ENCODE measurements at places on chromosomes 6 and 20.

DNA sequence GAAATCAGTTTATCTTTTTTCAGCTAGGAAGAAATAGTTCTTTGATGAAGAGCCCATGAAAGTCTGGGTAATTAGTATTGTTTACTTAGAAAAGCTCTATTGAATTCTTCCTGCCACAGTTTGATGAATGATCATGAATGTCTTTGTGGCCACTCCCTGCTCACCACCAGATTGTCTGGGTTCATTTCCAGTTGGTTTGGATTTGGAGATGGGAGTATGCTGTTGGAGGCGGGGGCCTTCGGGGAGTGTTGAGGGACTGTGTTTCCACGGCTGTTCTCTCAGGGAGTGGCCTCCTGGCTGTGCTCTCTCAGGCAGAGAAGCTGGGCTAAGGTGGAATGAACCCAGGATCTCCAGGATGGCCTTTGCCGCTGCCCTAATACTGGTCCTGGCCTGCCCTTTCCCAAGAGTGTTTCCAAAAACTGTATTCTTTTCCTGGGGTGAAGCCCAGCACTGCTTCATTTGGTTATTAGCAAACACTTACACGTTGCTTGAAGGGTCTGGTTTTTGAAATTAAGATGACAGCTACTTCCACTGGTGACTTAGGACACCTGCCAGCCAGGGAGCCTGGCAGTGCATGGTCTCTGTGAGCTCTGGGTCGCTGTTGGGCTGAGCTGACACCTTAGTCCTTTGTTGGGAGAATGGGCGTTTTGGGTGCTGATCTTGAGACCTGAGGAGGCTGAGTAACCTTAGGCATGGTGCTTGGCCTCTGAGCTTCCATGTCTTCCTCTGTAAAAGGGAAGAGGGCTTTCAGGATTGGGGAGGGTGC is 23.2 kb downstream of the PRPF6 start:
- DNase-seq: no peak

DNA sequence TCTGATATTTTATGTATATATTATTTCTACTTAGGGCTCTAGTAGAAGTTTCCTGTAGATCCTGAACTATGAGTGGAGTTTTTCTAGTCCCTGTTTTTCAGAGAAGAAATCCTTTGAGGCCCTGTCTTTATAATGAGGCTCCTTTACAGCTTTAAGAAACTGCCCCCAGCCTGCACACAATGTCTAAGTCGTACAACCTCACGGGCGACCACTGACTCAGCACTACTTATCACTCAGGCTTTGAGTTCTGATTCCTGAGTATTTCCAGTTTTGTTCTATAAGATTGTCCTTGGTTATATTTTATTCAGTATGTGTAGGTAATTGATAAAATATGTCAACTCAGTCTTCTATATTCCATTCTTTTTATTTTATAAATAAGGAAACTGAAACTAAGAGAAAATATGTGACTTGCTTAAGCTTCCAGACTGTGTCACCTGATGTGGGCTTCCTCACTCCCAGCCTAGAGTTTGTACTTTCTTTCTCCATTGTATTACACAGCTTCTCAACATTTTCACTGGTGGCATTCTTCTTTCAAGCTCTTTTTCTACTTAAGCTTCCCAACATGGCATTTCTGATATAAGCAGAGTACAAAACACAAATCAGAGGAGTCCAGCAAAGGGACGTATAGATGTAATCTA is 167.0 kb downstream of the TBX18 start:
- no peak for DNase-seq

DNA sequence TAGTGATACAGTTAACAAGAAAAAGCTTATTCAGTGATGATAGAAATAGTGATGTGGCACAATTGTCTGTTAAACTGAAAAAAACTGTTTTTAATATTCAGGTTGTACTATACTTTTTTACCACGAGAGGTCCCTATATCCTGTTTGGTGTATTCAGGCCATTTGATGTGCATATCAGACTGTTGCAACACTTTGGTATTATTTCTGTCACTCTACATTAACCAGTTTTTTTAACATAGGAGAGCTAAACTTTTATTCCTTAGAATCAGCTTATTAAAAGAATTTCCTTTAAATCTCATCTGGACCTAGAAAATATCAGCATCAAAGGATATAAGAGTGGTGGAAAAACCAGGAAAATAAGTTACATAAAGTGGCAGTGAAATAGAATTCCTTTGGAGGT is 36.8 kb downstream of the TSPYL4 start:
- no peak for DNase-seq

DNA sequence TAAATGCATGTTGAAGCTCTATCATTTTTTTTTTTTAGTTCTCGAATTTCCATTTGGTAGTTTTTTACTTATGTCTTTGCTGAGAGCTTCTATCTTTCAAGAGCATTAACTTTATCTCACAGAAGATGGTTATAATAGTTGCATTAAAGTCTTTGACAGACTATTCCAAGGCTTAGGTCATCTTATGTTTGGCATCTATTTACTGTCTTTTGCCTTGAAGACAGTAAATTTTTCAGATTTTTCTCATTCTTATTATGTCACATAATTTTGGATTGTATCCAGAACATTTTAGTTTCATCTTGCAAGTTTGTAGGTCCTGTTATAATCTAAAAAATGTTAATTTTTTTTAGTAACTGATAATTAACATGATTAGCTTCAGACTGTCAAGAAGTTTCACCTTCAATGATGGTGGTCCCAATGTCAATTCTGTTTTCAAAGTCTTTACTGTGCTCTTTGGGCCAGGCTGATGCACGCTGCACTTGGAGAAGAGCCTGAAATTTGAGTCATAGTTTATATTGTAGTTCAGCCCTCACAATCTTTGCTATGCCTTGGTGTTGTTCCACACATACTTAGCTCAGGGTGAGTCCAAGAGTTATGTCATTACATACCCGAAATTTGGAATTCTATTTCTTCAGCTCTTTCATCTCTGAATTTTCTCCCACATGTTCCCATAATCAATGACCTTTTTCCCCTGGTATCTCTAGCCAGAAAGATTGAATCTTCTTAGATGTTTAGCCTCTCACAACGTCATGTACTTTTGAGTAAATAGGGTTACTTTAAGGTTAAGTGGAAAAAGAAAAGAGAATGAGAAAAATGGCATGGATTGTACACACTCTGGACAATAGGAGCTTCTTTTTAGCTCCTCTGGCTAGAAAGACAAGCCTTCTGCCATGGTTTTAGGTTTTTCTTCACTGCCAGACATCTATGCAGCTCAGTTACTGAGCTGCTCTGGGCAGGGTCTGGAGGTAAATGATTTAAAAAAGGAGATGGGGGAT is 110.3 kb upstream of the BTBD3 start:
- no peak for DNase-seq

DNA sequence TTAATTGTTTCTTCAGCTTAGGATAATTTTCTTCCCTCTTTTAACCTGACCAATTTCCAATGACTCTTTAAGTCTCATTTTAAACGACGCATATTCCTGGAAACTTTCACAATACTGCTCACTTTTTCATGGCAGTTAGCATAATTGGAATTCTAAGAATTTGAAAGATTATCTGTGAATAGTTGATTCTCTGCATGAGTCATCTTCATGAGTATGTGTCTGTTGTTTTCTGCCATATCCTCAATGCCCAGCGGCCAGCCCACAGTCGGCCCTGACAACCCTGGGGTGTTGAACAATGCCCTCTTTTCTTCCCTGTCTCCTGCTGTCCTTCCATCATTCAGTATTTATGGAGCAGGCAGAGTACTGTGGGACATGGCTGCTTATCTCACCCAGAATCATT is 554.2 kb downstream of the CDH26 start:
- DNase-seq: no peak

DNA sequence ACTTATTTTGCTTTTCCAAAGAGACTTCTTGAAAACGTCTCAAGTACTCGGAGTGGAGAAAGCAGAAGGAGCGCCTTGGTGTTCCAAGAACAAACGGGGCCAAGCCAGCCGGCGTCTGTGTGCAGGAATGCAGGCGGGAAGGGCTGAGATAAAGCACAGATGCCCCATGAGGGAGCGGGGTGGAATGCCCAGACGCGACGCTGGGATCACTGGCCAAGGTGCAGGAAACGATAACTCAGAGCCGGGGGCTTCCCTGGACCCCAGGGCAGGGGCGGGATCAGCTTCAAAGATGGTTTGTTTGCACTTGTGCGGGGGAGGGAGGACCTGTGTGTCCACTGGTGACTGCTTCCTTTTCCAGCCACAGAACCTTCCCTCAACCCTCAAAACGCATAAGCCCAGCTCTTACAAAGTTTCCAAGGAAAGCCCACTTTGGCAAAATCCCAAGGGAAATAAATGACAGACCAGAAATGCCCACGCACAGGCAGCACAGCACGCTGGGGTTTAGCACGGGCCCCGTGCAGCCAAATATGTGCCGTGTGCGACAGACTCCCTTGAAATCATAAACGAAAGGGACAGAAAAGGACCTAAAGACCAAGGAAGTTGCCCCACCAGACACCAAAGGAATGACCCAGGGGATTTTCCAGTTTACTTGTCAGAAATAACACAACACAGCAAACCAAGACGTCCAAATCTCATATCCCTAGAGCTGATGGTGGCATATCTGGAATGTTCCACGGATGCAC is 113.9 kb downstream of the NFATC2 start:
- DNase-seq: no peak
